ENCODE measurements at places on chromosomes 12 and 14.

DNA sequence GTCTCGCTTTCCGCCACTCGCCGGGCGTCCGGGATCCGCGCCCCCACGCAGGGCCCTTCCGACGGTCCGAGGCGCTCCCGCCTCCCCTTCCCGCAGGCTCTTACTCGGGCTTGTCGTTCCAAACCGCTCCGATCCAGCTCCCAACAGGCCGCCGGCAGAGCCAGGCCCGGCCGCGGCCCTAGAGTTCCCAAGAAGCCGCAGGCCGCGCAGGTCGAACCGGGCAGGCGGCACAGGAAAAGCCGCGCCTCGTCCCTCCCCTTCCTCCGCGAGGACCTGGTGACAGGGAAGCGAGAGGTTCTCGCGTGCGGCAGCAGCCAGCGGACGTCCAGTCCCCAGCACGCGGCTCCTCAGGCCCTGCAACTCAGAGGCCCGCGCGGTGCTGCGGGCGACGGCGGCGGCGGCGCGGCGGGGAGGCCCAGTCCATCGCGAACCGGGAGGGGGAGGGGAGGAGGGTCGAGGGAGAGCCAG is 272 bp downstream of the HECTD1 start:
- no peak for DNase-seq

DNA sequence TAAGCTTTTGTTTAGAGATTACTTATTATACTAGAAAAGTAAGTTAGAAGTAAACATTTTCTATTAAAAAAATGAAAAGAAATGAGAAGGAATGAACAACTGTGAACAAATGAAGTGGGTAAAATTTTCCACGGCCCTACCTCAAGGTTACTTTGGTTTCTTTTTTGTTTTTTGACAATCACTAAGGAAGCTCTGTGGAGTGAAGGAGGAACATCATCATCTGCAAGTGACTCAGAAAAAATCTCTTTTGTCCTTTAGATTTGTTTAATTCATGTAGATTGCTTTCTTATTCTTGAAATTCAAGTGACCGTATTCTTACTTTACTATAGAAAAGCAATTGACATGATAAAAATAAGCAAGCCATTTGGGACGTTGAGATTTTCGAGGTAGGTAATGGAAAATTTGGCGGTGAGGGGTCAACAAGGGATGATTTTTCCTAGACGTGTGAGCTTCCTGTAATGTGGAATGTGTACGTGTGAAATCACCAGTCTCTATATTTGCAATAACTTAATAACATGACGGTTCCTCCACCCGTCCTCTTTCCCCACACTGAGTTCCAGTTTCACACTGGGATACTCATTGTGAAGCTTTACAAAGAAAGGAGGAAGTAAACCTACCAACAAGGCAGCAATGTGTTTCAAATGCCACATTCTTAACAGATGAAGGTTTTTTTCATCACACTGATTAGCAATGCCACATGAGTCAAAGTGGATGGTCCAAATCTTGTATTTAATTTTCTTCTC is 62.3 kb upstream of the EGLN3 start:
- DNase-seq = no peak

- no peak for DNase-seq
Observed at GRCh38 chr14:105760691-105761344, 234.4 kb downstream of the TMEM121 start.

DNA sequence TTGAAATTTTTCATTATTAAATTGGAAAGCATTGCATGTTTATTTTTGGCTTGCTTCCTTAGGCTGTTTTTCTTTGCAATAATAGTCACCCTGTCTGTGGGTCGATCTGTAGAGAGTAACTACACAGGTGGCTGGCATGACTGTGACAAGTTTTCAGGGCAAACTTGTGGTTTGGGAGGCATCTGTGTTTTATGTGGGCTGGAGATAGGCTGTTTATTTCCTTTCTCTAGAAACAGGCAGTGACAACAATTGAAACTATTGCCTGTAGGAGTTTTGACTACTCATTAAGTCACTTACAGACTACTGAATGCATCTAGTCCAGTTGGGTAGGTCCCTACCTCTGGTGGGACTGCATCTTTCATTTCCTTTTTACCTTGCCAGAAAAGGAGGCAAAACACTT is 155.6 kb downstream of the DYRK2 start:
- no peak for DNase-seq

DNA sequence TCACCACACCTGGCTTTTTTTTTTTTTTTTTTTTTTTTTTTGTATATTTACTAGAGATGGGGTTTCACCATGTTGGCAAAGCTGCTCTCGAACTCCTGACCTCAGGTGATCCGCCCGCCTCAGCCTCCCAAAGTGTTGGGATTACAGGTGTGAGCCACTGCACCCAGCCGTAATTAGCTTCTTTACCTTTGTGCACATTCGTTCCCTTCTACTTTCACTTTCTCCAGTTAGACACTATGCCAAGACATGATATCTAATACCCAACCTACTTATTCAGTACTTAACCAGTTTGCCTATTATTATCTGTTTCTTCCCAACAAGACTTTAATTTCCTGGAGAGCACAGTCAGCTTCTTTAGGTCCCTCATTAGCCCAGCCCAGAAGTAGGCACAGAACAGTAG is 5.3 kb downstream of the STYK1 start:
- no peak for DNase-seq

- DNase-seq = peak; percentile 55
Observed at GRCh38 chr12:71662849-71663560, 643 bp downstream of the ZFC3H1 start.

GRCh38 chr14:35696575-35696974 is 112.5 kb downstream of the RALGAPA1 start:
- no peak for DNase-seq

DNA sequence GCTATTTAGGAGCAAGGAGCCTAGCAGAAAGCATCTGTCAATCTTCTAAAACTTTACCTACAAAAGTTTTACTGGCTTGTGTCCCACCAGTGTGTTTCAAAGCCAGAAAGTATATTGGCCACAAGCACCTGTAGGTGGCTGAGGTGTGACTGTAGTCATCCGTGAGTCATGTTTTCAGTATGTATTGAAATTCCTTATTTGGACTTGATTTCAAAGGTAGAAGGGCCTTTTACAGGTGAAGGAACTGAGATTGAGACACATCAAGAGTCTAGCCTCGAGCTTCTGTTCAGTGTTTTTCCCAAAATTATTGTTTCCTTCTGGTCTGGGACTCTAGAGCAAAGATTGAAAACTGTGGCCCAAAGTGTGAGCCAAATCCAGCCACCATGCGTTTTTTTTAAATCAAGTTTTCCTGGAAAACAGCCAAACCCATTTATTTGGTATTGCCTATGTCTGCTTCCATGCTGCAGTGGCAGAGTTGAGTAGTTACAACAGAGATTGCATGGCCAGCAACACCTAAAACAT is 195.3 kb upstream of the BCL2L14 start:
- no peak for DNase-seq

GRCh38 chr12:108619369-108620160 is 14.1 kb downstream of the SELPLG start:
- DNase-seq = no peak

GRCh38 chr12:124921200-124922031 is 7.0 kb upstream of the UBC start:
- peak; percentile 56 for DNase-seq

- DNase-seq = no peak
Observed at GRCh38 chr14:29521526-29522137, 406.0 kb downstream of the PRKD1 start.

- DNase-seq = no peak
Observed at GRCh38 chr12:2285462-2285861, 232.7 kb downstream of the CACNA1C start.

DNA sequence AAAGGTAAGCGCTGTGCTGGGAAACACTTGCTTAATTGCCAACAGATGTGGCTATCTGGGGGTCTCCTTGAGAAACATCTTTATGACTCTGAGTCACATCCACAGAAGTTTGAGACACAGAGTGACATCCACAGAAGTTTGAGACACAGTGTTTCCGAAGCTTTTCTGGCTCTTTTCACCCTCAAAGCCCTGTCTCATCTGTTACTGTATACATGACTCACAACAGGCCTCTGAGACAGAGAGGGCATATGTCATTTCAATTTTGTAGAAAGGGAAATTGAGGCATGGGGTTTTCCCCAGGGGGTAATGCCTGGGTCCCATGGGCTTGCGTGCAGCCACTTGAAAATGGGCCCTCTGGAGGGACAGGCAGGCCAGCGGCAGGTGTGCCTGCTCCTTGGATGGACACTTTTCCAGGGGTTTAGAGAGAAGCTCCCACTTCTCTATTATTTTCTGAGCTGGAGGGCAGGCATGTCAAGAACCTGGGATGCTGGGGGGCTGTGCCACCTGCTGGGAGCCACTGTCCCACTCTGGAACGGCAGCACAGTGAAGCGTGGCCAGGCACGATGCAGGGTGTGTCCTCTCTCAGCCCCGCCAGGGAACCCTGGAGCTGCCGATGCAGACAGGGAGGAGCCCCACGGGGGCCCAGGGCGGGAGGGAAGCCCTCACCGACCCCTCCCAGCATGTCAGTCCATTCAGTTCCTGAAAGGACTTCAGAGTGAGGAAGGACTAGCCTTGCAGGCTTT is 111.3 kb upstream of the FKBP4 start:
- no peak for DNase-seq

GRCh38 chr12:59833408-59833807 is 237.6 kb downstream of the SLC16A7 start:
- no peak for DNase-seq

DNA sequence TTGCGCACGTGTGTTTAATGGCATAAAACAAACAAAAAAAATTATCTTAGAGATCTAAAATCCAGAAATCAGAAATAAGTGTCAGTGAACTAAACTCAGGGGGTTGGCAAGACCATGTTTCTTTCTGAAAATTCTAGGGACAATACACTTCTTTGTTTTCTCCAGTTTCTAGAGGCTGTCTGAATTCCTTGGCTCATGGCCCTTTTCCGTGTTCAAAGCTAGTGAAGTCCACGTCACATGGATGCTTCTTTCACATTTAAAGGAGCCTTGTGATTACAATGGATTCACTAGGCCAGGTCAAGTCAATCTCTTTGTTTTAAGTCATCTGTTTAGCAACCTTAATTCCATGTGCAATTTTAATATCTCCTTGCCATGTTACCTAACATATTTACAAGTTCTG is 22.4 kb downstream of the SLCO1B3 start:
- DNase-seq = no peak

DNA sequence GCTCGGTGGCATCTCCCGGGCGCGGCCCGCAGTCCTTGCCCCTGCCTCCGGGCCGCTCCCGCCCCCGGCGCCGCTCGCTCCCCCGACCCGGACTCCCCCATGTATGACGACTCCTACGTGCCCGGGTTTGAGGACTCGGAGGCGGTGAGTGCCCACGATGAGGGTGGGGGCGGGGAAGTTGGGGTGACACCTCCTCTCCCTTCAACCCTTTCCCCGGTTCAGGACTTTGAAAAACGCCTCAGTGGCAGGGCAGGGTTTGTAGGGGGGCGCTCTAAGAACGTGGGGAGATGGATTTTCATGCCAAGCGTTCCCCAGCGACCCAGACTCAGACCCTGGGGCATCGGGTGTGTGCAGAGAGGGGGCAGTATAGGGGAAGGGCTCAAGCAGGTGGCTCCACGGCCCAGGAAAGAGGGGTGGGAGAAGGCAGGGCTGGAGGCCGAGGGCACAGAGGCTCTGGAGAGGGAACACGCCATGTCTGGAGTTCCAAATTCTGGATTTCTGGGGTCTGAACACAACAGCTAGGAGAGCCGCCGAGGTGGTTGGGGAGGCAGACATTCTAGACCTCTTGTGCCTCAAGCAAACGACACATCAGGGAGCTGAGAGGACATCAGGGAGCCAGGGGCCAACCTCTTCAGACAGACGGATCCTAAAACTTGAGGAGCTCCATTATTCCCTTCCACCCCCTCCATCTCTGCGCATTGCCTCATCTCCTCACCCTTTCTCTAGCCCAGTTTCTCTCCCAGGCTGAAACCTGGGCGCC is 715 bp downstream of the CACNB3 start:
- DNase-seq = no peak

DNA sequence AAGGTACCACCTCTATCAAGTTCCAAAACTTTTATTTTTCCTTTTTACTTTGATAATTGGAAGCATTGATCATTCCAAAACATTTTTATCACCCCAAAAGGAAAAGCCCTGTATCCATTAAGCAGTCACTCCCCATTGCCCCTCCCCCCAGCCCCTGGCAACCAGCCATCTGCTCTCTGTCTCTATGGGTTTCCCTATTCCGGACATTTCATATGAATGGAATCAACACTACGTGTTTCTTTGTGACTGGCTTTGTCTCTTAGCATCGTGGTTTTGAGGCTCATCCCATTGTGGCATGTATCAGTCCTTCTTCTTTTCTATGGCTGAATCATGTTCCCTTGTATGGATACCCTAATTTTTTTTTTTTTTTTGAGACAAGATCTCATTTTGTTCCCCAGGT is 18.0 kb upstream of the PHETA1 start:
- no peak for DNase-seq

- no peak for DNase-seq
Observed at GRCh38 chr14:73462048-73462715, 3.8 kb upstream of the NUMB start.

DNA sequence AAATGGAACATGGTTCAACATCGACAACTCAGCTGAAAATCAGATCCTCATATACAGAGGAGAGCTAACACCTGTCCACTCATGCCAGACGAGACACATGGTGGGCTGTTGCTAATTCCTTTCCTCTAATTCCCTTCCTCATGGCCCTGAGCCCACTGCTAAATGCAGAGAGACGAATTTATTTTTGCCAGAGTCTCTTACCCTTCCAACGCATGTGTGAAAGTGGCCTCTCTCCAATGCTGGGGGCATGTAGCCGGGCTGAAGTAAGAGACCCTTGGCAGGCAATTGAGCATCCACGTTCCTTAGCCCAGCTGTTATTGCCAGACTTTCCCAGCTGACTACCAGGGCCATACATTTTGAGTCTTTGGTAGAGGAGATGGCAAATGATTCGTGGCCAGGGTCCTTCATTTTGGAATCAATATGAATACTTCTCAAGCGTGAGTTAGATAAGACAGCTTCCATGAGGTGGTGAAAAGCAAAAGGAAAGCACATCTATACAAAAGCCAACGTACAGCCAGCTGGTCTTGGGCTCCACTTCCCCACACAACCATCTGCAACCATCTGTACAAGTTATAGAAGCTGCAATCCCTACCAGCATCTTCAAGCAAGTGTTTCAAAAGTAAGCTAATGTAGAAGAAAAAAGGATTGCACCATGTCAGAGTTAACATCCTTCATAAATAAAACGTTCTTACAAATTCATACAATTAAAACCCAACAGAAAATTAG is 28.6 kb downstream of the CORO1C start:
- DNase-seq = no peak

DNA sequence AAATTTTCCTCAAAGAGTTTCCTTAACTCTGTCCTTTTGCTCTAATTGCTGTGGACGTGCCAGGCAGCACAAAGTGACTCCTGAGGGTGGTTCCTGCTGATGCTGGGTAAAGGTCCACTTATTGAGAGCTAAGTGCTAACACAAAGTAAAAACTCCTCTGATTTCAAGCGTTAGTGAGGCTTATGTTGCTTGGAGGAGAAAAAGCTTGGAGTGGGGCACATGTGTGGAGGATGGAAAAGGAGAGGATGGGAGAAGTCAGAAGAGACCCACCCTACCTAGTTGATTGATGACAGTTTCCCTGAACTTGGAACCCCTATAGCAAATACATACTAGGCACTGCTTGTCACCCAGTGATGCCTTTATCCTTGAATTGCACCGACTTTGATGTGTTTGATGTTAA is 10.1 kb upstream of the SLC11A2 start:
- no peak for DNase-seq
